ENCODE measurements at places on chromosomes 7 and 10. TPM values are rescaled to one million over a fixed set of nuclear protein-coding genes. Genes with fewer than 3 reads are reported as not detected.

- no peak for DNase-seq
Measured at GRCh38 chr10:70360215-70360614, 22.2 kb downstream of the LRRC20 start.

- DNase-seq: no peak
Measured at GRCh38 chr7:78033410-78033809, 234.8 kb downstream of the PHTF2 start.

- DNase-seq: no peak
Measured at GRCh38 chr7:140165422-140165821, 11.4 kb downstream of the KDM7A start.

GIMAP8 gene
- 2.5 TPM for total RNA-seq

GRCh38 chr7:25656071-25656470, 427.8 kb upstream of the NPVF start:
- DNase-seq: no peak

VPS37D gene
- 0.89 TPM for total RNA-seq

Measured in CD8-positive, alpha-beta T cell (primary cell).